NCI-H226 (cell line): ENCODE measurements at places on chromosomes 3 and 15.
A peak's percentile ranks its signal among the peaks of the same experiment; 100 is the strongest.

DNA sequence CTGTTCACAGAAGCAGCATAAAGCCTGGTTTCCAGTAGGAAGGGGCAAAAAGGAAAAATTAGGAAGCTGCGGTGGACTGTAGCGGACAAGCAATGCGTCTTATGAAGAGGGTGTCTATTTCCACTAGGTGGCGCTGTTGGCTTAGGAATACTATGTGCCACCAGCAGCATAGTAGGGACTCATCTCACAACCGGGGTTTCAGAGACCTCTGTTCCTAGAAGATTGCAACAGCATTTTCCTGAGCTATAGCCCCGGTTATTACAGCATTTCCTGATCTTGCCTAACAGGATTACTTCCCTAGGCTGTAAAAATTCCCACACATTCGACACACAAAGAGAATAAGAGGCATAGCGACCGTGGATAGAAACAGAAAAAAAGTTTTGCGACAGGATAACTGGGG is 683.0 kb downstream of the TBL1XR1 start:
- DNase-seq, result peak; percentile 7

- no peak for DNase-seq
Observed at GRCh38 chr3:62252438-62253157, 120.8 kb downstream of the FEZF2 start.

GRCh38 chr3:39639344-39640236 is 169.8 kb upstream of the MYRIP start:
- DNase-seq, result peak; percentile 94

- no peak for DNase-seq
Observed at GRCh38 chr15:26773067-26773877, 406 bp upstream of the GABRB3 start.

DNA sequence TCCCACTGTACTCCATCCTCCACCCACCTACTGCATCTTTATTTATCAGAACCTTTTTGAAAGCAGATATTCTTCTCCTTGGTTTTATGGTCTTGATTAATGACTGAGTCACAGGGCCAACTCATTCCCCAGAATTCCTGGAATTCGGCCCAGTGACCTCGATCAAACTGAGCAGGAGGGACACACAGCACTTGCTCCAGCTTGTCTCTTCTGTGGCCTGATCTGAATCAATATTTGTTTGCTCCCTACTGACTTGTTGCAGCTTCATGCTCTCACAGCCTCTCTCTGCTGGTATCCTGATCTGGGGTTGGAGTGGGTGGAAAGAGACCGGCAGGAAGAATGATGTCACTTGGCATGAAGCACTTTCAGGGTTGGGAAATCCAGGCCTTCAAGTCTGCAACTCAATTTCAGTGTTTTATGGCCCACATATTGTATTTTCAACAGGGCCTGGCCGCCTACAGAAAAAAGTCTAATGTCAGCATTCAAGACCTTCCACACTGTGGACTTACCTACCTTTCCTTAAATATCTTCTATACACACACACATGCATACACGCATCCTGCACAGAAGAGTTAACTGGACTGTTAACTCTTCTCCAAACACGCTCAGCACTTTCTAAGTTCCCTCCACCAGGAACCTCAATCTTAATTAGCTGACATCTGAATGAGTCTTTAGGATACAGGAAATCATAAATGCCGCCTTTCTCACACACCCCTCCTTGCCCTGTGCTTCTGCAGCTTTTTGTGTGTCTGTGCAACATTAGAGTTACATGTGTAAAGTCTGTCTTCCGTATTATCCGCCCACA is 4.6 kb downstream of the ANXA2 start:
- DNase-seq, result peak; percentile 93

GRCh38 chr3:184874709-184875644 is 63.0 kb downstream of the VPS8 start:
- DNase-seq, result peak; percentile 11

DNA sequence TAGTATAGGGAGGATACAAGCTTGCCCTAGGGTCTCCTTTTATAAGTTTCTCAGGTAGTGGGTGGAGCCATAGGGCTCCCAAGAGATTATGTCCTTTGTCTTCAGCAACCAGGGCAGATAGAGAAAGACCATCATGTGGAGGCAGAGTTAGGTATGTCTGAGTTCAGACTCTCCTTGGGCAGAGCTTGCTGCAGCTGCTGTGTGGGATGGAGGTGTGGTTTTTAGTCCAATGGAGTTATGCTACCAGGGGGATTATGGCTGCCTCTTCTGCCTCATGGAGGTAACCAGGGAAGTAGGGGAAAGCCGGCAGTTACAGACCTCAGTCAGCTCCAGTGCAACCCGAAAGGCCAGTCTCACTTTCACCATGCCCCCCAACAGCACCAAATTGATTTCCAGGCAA is 220.5 kb downstream of the NECTIN3 start:
- DNase-seq, result no peak

DNA sequence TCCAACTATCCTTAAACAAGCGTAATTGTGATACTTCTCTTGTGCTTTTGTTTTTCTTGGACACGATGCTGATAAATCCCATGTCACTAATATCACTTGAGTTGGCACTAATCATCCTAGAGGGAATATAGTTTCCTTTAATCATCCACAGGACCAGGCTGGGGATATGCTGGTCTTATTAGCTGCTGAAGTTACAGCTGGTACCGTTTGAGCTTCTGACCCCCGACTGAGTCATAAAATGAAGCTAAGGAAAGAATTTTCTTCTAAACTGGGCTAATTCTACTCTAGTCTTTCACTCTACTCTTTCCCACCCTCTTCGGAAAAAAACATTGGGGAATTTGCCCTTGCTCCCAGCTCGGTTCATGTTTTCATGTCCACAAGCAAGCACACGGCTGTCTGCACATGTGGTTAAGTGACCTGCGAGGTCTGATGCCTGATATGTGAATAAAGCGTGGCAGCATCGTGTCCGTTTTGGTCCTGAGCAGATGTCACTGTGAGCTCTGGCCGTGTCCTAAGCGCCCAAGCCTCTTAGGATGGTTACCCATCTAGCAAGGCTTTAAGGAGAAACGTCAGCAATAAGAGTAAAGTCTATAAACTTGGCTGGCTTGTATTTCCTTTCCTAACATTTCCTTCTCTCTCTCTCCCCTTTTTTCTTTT is 223.7 kb downstream of the ITPR1 start:
- no peak for DNase-seq
